ENCODE measurements at places on chromosomes 2 and 18.

DNA sequence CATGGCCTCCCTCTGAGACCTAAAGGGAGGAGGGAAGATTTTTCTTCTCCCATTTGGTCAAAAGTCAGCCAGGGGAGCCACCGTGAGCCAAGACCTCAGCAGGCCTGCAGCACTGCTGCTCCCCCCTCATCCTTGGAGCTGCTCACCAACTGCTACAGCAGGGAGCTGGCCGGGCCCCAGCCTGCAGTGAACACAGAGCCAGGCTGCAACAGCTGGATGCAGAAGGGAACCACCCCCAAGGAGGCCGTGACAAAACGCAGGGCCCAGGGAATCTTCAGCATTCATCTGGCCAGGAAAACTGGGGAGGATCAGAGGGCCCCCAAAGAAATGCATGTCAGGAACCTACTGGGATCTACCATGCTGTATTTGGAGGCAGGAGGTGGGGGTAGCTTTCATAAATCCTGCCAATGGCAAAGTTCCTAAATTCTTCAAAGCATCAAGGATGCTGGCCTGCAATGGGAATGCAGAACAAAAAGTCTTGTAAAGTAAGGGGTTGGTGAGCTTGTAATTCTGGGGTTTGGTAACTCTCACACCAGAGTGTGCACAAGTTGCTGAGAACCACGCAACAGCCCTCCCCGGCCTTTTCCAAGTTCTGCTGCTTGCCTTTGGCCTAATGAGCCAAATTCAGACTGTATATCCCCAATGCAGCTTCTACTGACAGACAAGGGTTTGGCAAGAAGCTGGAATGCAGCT lies 61.0 kb downstream of the CACNB4 start:
- no peak for DNase-seq

GRCh38 chr2:153028626-153029025 lies 310.2 kb downstream of the ARL6IP6 start:
- DNase-seq: no peak

- DNase-seq: no peak
Observed at GRCh38 chr2:792687-793086, 115.5 kb upstream of the TMEM18 start.

DNA sequence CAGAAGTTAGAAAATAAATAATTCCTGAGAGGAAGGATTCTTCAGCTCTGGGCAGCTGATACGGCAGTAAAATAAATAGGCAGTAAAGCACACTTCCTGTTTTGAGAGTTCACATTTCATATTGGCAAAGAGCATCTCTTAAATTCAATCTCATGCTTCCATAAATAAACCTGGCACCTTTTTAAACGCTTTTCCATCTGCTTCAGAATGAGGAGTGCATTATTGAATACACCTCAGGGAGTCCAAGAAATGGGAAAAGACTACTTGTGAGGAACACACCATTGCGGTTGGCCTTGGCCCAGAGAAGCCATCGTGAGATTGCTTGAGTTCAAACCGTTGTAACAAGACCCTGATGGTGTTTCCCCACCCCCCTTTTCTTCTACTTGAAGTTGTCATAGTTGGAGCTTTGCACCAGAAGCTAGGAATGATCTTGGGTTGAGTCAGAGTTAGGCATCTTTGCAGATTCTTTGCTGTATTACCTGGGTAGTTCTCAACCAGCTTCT lies 123.9 kb downstream of the RDH14 start:
- no peak for DNase-seq

DNA sequence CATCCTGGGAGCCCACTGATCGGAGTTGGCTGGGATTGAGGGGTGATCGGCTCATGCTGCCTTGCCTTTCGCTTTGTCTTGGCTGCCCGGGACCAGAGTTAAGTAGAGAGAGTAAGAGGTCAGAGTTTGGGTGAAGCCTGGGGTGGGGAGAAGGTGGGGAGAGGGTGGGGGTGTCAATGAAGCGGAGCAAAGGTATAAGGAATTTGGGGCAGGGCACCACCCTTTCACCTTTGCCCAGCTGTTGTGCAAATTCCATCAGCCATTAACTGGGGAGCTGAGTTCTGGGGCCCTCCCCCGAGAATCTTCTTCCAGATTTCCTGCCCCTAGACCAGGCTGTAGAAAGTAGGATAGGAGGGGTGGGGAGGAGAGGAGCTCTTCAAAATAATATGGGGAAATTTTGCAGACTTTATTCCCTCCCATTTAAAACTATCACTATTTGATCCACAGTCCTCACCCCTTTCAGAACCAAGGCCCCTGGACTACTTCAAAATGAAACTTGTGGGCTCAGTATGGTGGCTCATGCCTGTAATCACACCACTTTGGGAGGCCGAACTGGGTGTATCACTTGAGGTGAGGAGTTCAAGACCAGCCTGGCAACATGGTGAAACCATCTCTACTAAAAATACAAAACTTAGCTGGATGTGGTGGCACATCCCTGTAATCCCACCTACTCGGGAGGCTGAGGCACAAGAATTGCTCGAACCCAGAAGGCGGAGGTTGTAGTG lies at the start of gene SLC23A3:
TSS of gene SLC23A3 (minus strand) at position 100 of the 725 bp plus-strand sequence. CDS start at position 55, 45 bp downstream.
- DNase-seq: no peak

GRCh38 chr2:49154140-49154539 lies at the start of gene FSHR:
TSS of gene FSHR (minus strand) at chr2:49154515. CDS start at chr2:49154417, 98 bp downstream.
- no peak for DNase-seq

GRCh38 chr2:11753452-11753885 lies 7.0 kb downstream of the LPIN1 start:
- no peak for DNase-seq

GRCh38 chr2:44931198-44931780 lies 10.2 kb upstream of the SIX3 start:
- DNase-seq: no peak

GRCh38 chr2:16744521-16744920 lies 78.9 kb upstream of the CYRIA start:
- DNase-seq: no peak

- no peak for DNase-seq
Observed at GRCh38 chr18:13611142-13611600, 115.2 kb downstream of the FAM210A start.

GRCh38 chr2:173931751-173932150 lies 33.4 kb downstream of the SP3 start:
- no peak for DNase-seq

GRCh38 chr2:98568161-98568956 lies 40.0 kb downstream of the COA5 start:
- no peak for DNase-seq

- no peak for DNase-seq
Observed at GRCh38 chr2:218233543-218233942, 16.6 kb downstream of the ARPC2 start.

- DNase-seq: no peak
Observed at GRCh38 chr2:173229086-173229485, 125.6 kb upstream of the CDCA7 start.

- no peak for DNase-seq
Observed at GRCh38 chr2:127146820-127147502, 40.0 kb upstream of the BIN1 start.

DNA sequence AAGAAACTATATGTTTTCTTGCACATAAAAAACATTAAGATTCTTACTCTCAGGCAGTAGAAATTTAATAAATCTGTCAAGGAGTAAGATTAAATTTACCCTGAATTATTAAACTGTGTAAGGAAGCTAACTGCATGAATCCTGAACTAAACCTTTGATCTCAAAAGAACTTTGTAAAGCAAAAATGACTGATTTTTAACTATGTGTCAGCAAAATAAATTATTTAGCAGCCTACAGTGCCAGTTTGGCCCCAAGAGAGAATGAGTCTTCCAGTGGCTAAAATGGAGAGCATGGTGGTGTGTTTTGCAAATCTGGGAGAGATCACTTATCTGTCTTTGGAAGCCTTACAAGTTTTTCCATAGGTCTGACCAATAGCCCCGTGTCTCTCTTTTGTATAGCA lies 190.7 kb downstream of the THSD7B start:
- no peak for DNase-seq

DNA sequence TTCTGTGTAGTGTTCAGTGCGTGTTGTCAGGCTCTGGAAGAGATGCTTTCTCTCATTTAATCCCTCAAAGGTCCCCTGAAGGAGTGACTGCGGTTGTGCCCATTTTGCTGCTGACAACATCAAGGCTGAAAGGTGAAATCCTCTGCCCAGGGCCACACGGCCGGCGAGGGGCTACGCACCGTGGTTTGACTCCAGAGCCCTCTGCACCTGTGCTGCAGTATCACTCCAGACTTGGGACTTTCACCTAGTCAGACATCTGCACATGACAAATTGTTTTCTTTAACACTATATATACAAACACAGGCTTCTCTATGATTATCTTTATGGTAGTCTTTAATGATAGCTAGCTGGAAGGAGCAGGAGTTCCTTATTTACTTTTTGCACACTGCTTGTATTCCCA lies 90.2 kb downstream of the ARMC9 start:
- no peak for DNase-seq

GRCh38 chr2:120485096-120485495 lies 139.2 kb downstream of the INHBB start:
- DNase-seq: no peak

DNA sequence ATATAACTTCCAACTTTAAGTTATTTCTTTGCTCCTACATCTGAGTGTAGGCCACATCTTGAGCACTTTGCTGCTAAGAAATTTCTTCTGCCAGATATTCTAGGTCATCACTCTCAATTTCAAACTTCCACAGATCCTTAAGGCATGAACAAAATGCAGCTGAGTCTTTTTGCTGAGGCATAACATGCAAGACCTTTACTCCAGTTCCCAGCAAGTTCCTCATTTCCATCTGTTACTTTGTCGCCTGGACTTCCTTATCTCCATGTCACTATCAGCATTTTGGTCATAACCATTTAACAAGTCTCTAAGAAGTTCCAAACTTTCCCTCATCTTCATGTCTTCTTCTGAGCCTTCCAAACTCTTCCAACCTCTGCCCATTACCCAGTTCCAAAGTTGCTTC lies 1077.3 kb upstream of the TMEFF2 start:
- no peak for DNase-seq

DNA sequence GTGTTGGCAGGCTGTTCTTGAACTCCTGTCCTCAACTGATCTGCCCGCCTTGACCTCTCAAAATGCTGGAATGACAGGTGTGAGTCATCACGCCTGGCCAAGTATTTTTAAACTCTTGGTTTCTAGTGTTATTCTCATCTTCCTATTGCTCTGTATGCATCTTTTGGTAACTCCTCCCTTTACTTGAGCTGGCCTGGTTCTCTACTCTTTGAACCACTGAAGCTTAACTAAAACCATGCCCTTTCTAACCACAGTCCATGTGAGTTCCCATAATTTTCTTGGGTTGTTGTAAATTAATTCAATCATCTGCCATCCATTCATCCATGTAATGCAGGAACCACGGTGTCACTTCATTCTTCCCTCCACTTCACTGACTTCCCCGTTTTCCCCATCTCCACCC lies 1131.3 kb downstream of the DPP10 start:
- no peak for DNase-seq

DNA sequence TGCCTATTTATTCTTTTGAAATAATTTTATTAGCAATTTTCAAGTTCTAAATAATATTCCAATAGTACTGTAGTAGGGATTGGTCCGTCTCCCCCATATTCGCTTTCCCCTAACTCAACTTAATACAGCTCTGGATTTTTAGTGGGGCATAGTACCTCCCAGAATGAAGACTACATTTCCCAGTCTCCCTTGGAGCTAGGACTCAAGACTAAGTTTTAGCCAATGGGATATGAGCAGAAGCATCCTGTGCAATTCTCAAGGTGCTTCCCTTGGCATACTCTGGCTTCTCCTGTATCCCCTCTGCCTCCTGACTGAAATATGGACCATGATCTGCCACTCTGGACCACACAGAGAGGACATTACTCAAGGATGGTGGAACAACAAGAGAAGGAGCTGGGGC lies 24.1 kb downstream of the ST3GAL5 start:
- DNase-seq: no peak

- no peak for DNase-seq
Observed at GRCh38 chr18:9688036-9688741, 19.9 kb upstream of the RAB31 start.

DNA sequence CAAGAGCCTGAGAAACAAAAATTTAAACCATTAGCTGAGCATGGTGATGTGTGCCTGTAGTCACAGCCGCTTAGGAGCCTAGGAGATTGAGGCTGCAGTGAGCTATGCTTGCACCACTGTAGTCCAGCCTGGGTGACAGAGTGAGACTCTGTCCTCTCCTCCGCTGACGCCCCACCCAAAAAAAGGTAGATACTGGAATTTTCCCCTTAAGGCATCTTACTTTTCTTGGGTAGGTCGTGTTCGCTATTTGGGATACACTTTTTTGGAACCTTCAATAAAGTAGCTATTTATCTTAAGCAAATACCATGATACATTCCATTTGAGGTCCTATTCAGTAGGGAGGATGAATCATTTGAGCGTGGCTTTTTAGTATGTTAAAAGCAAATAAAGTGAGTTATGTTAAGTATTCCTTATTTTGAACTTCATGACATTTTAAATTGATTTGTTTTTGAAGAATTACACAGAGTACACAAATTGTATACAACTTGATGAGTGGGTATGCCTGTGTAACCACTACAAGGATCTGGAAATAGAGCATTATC lies 38.7 kb downstream of the RALBP1 start:
- no peak for DNase-seq

GRCh38 chr18:68355637-68356036 lies 359.3 kb downstream of the TMX3 start:
- no peak for DNase-seq

DNA sequence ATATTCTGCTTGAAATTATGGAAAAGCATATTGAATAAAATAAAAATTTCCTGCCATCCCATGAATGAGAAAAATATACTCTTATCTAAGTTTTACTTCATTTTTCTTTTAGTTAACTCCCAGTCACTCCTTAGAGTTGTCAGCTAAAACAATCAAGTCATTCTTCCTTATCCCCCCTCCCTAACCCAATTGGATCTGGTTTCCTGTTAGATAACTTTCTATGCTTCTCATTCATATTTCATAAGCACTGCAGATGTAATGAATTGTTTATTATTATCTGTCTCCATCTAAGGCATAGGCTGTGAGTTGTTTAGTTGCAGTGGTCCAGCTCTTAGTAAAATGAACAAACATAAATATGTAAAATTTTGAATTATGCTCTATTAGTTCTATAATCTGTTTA lies 244.0 kb upstream of the GCFC2 start:
- no peak for DNase-seq

DNA sequence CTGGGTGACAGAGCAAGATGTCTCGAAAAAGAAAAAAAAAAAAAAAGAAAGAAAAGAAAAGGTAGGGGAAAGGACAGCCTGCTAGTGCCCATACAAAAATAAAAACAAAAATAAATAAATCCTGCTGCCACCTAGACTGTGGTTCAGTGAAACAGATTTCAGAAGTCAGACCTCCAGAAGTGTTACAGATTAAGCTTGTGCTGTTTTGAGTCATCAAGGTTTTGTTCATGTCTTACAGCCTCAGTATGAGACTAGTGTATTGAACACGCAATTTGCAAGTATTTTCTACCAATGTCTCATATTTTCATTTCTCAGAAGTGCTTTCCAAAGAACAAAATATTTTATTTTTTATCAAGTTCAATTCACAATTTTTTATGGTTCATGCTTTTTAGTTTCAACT lies 720.4 kb upstream of the GYPC start:
- DNase-seq: no peak

- DNase-seq: no peak
Observed at GRCh38 chr18:73826098-73826497, 321.5 kb downstream of the FBXO15 start.

- no peak for DNase-seq
Observed at GRCh38 chr2:109478906-109479493, 134.8 kb downstream of the SEPTIN10 start.

GRCh38 chr2:101446869-101447268 lies 28.0 kb downstream of the RFX8 start:
- DNase-seq: no peak

GRCh38 chr2:42834161-42834560 lies 41.8 kb upstream of the HAAO start:
- DNase-seq: no peak
